ENCODE measurements at places on chromosomes 4 and X. TPM values are rescaled to one million over a fixed set of nuclear protein-coding genes. Genes with fewer than 3 reads are reported as not detected.

GRCh38 chr4:167428156-167428555, 193.9 kb upstream of the SPOCK3 start:
- no peak for DNase-seq

DNA sequence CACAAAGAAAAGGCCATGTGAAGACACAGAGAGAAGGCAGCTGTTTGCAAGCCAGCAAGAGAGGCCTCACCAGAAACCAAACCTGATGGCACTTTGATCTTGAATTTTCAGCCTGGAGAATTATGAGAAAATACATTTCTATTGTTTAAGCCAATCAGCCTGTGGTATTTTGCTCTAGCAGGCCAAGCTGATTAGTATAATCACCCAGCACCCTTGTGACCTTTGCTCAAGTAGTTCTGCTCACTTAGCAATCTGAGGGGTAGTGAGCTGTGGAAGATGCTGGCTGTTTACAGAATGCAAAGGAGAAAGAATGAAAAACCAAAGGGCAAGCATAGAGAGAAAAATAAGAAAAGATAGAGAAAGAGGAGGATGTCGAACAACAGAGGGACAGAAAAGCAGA, 396.4 kb upstream of the BOD1L1 start:
- no peak for DNase-seq

DNA sequence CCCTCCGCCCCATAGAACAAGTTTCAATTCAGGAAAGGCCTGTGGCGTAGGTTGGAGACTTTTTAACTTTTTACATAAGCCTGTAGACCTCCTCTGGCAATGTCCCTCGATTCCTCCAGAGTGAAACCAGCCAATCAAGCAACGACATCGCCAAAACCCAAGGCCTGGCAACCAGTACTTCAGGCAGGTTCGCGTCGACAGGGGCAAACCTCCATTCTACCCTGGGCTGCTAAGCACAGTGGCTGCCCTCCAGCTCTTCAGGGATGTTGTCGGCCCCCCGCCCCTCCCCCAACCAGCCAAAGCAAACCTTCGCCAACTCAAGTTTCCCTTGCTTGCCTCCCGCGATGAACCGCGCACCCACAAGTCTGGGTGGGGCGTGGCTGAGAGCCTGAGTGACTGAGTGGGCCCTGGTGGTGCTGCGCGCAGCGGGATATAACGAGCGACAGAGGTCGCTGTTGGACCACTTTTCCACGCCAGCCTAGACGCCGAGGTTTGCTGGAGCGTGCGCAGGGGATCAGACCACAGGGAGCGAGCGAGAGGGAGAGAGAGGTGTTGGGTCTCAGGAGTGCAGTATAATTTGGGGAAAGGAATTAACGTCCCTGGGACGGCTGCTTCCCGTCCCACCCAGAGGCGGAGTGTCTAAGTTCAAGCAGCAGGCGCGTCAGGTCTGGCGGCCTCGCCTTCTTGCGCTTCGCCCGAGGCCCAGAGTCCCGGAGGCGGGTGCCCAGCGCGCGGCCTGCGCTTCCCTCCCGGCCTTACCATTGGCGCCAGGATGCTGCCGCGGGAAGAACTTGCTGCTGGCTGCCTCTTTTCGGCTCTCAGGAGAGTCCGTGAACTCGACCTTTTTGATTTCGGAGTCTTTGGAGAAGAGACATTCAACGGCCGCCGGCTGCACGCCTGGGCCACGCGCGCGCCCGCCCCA, 9.0 kb upstream of the PITX2 start:
- peak; percentile 71 for DNase-seq

DNA sequence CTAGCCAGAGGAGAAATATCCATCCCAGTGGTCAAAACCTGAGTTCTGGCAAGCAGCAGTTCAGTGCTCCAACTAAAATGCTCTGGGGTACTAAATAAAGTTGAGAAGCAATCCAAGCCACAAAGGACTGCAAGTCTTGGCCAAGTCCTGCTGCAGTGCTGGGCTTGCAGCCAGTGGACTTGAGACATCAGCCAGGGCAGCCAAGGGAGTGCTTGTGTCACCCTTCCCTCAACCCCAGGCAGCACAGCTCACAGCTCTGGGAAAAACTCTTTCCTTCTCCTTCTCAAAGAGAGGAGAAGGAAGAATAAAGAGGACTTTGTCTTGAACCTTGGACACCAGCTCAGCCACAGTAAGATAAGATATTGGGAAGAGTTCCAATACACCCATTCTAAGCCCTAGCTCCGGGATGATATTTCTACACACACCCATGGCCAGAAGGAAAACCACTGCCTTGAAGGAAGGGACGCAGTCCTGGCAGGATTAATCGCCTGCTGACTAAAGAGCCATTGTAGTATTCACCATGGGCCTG, 99.8 kb downstream of the PTCHD1 start:
- no peak for DNase-seq

- no peak for DNase-seq
These were observed 84.3 kb downstream of the TRAM1L1 start for GRCh38 chr4:117001077-117001476.

DNA sequence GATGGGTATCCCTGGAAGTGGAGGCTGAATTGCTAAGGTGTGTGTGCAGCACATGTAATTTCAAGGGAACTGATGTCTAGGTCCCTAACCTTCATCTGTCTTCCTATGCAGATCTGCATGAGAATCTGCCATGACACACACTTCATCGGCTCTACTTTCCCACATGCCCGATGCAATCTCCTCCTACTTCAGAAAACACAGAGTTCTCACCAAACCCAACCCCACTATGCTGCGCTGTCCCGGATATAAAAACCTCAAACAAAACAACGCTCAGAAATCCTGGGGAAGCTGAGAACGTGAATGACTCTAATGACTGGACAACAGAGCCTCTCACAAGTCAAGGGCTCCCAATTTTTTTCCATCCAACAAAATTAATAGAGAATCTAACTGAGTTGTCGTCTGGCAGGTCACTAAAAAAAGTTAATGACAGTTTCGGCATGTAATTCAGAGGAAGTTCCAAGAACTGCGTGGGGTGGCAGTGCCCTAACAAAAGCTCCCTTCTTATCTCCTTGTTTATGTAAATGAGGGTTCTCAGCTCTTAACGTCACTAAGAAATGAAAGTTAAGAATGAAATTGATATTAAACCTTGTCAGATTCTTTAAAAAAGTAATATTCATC, 39.0 kb downstream of the STX18 start:
- peak; percentile 54 for DNase-seq

VCX gene
- not detected for total RNA-seq

Measured in activated CD8-positive, alpha-beta T cell treated with anti-CD3 and anti-CD28 coated beads for 36 hours (primary cell).